ENCODE measurements at places on chromosomes 2 and 18.

DNA sequence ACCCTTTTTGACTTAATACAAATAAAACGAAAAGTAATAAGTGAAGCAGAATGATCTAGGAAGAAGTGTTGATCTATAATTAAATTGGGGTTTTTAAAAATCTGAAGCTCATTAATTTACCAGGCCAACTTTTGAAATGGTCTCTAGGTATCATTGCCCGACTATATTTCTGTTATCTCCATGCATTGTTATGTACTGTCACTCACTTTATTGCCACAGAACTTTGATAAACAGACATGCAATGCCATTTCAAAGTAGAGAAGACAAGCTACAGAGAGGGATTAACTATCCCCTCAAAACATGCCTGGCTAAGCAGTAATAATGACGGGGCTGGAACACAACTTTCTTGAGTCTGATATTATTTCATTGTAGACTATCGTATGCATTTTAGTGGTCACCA is 147.6 kb upstream of the ITGA4 start:
- peak; percentile 52 for DNase-seq

- no peak for DNase-seq
These were observed 412.9 kb downstream of the SLC4A3 start for GRCh38 chr2:220040346-220040745.

DNA sequence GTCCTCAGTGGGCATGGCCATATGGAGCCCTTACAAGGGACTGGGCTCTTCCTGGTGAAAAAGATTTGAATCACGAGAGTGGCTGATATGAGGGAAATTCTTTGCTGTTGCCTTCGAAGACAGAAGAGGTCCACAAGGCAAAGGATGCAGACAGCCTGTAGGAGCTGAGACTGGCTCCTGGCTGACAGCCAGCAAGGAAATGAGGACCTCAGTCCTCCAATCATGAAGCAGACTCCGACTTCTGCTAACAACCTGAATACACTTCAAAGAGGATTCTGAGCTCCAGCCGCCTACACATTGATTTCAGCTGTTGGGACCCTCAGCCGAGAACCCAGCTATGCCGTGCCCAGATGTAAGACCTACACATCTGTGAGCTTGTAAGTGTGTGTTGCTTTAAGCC is 3.0 kb upstream of the ST8SIA5 start:
- DNase-seq: no peak

GRCh38 chr2:94923196-94923595 is 52.0 kb downstream of the TEKT4 start:
- DNase-seq: no peak

- DNase-seq: peak; percentile 79
These were observed 119.0 kb downstream of the TRIB2 start for GRCh38 chr2:12835733-12836132.

- no peak for DNase-seq
These were observed 29.3 kb downstream of the EFHD1 start for GRCh38 chr2:232662486-232663260.

- peak; percentile 4 for DNase-seq
These were observed 164.6 kb downstream of the HDAC4 start for GRCh38 chr2:239236043-239236807.

DNA sequence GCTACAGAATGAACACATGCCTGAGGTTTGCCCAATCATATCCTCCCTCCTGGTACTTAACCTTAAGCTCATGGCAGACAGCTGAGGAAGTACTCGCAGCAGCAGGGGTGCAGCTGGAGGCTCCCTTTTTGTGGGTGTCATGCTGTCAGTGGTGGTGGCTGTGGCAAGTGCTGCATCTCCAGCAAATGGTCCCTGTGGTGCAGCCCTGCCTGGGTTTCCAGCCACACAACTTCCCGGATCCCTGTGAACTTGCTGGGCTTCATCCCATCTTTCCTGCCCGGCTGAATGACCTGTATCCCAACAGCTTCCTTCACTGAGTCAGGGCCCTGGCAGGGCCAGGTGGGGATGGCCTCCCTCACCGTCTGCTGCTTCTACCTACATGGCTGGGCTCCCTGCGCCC is 5.0 kb downstream of the TMEM185B start:
- no peak for DNase-seq

GRCh38 chr2:191670076-191670475 is 7.9 kb upstream of the NABP1 start:
- DNase-seq: no peak

- no peak for DNase-seq
These were observed 456.0 kb upstream of the ZEB2 start for GRCh38 chr2:144975881-144976280.
